Stimulated activated CD4-positive, alpha-beta T cell treated with anti-CD3 and anti-CD28 coated beads, Interleukin-12 subunit alpha, Interleukin-12 subunit beta, amount 100 ng/mL, for 24 hours (primary cell): ENCODE measurements at places on chromosomes 4 and X.
A peak's percentile ranks its signal among the peaks of the same experiment; 100 is the strongest.

DNA sequence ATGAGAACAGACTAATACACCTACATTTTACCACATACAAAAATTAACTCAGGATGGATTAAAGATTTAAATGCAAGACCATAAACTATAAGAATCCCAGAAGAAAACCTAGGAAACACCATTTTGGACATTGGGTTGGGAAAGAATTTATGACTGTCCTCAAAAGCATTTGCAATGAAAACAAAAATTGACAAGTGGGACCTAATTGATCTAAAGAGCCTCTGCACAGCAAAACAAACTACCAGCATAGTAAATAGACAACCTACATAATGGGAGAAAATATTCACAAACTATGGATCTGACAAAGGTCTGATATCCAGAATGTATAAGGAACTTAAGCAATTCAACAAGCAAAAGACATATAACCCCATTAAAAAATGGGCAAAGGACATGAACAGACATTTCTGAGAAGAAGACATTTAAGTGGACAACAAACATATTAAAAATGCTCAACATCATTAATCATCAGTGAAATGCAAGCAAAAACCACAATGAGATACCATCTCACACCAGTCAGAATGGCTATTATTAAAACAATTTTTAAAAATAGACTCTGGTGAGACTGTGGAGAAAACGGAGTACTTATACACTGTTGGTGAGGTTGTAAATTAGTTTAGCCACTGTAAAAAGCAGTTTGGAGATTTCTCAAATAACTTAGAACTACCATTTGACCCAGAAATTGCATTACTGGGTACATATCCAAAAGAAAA is 221.7 kb upstream of the DIPK2B start:
- DNase-seq, result no peak

DNA sequence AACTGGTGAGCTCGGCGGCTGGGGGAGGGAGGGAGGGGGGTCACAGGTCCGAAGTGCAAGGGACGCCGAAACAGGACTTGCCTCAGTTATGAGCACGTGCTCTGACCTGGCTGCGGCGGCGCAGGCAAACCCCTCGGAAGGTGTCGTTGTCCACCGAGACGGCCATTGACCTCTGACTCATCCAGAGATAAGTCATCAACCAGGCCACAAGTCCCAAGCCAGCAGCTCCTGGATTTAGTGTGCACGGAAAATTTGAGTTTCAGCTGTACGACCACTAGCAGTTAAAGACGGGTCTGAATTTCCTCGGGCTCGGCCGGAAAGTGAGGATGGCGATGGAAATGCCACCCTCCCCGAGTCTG is 674 bp downstream of the SH3D19 start:
- DNase-seq, result no peak

GRCh38 chr4:170083541-170083940 is 6.2 kb downstream of the AADAT start:
- DNase-seq, result no peak

DNA sequence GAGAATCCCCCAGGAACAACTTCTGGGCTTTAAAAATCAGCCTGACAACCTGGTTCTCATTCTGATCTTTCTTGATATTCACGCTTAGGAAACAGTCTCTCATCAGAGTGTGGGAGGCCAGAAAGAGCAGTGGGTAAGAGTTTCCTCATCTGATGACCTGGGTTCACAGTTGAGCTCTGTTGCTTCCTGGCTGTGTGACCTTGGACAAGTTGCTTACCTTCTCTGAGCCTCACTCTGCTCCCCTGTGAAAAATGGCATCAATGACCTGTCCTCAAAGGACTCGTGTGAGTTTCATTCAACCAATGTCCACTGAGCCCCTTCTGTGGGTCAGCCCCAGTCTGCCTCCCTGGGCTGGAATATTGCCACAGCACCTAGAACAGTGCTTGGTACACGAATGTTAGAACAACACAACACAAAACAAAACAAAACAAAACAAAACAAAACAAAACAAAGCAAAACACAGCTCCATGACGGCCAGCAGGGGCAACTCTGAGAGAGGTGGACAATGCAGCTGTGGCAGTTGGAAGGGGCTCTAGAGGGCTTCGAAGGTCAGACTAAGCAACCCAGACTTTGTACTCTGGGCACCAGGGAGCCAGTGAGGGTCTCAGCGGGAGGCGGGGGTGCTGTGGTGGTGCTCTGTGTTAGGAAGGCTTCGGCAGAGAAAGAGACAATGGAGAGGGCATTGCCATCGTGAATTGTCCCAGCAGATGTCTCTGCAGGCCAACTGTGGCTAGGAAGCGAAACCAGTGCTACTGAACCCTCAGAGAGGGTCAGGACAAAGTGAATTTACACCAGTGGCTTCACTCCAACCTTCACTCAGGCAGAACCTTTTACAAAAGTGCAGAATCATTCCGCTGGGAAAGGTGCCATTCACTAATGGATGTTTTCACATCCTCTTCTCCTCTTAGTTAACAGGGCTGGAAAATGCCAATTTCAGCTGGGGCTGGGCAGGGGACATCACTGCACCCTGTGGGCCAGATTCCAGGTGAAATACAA is 14.3 kb upstream of the C4orf50 start:
- DNase-seq, result no peak

GRCh38 chr4:175951794-175952193 is 113.8 kb upstream of the WDR17 start:
- DNase-seq, result no peak

DNA sequence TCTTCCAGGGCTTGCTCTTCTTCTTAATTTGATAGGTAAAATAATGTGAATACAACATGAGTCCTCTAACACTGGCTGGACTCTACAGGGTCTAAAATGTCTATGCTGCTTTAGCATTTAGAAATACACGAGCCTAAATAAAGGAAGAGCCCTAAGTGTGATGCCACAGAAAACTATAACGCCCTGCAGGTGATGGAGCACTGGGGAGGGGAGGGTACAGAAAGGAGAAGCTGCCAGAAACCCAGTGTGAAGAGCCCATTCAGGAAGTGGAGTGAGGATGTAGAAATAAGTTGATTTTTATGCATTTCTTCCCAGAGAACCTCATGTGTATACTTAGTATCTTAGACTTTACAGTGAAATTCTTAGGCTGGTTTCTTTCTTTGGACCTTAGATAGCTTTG is 83.4 kb downstream of the TNIP2 start:
- no peak for DNase-seq

DNA sequence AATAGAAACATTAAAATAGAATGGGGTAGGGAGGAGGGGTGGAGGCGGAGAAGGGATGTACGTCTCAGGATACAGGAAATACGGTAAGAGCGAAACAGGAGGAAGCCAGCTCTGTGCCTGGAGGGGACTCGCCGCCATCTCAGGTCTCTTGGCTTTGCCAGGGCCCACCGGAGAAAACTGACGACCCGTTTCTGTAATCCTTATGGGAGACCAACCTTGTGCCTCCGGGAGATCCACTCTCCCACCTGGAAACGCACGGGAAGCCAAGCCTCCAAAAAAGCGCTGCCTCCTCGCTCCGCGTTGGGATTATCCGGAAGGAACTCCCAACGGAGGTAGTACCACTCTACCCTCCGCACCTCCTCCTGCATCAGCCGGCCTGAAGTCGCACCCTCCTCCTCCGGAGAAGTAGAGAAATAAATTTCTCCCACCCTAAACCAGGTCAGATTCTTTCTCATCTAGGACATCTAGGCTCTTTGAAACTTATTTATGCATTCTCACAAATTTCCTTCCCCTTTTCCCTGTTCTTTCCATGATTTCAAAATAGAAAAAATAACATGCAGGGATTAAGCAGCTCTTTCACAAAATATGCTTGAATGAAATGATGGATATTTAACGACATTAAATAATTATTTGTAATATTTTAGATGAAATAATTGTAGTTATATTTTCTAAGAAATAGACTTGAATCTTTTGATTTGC is at the start of gene NBDY:
NBDY (plus strand) TSS at position 92 of the 699 bp plus-strand sequence; CDS start at position 203, 111 bp downstream.
- DNase-seq, result peak; percentile 24
